ENCODE measurements at places on chromosomes 5 and 9. TPM values are rescaled to one million over a fixed set of nuclear protein-coding genes. Genes with fewer than 3 reads are reported as not detected.

Gene NLN
- 35.5 TPM for total RNA-seq

Gene OTP
- not detected for total RNA-seq

DNA sequence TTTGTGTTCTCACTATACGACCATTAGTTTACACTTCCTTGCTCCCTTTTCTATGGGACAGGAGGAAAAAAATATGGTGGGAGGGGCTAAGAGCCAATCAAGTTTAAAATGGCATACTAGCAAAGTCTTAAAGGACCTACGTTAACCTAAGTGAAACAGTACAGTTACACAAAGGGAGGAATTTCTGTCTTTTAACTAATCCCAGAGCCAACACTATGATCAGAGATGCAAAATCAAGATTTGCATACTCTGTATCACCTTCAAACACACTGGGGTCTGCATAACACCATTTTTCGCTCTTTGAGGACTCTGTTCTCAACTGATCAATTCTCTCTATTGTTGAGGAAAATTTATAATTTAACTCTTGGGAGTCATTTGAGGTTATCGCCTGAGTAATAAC is 49.8 kb downstream of the ALDH1A1 start:
- H3K4me3 ChIP-seq: no peak overlapping the region
- no peaks in the 10 kb centered on the region for H3K4me1 ChIP-seq
- H3K27ac ChIP-seq: no peak overlapping the region
- peaks cover 7% of the 10 kb centered on the region for H3K27me3 ChIP-seq
- no peaks in the 10 kb centered on the region for H3K36me3 ChIP-seq
- DNase-seq: no peak

GRCh38 chr5:36943584-36943983 is 67.0 kb downstream of the NIPBL start:
- peaks cover 55% of the 10 kb centered on the region for H3K4me1 ChIP-seq
- no peak overlapping the region for H3K4me3 ChIP-seq
- no peaks in the 10 kb centered on the region for H3K27me3 ChIP-seq
- no peak overlapping the region for H3K27ac ChIP-seq
- no peak for DNase-seq

Gene PCDHGB2
- total RNA-seq: not detected

GRCh38 chr5:172412724-172413286 is 41.5 kb downstream of the SH3PXD2B start:
- H3K27me3 ChIP-seq: peaks cover 4% of the 10 kb centered on the region
- H3K36me3 ChIP-seq: no peaks in the 10 kb centered on the region
- H3K4me3 ChIP-seq: no peak overlapping the region
- H3K4me1 ChIP-seq: peaks cover 25% of the 10 kb centered on the region
- peak; percentile 26 for DNase-seq
- H3K27ac ChIP-seq: no peak overlapping the region

DNA sequence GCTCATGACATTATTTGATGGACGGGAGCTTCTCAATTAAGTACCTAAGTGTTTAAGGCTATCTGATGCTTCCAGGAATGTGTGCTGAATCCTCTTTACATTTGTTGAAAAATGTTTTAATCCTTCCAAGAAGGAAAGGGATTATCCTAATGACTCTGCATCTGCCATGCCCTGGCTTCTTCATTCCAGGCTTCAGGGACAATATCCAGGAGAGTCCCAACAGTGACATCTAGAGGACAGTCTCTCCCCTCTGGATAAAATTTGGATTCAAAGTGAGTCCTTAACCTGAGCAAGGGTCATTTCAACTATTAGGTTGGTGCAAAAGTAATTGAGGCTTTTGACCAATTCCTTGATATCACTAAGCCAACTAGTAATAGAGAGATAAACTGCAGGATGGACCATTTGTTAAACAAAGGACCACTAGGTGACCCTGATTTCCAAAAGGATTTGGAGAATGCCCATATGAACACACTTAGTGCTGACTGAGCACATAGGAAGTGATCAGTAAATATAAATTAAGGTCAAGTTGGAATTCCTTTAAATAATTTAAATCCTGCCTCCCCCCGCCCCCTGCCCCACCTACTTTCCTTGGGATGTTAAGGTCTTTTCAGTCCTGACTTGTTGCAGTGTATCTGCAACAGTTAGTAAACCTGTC is 19.1 kb downstream of the TNFSF8 start:
- H3K27me3 ChIP-seq: no peaks in the 10 kb centered on the region
- no peak for DNase-seq
- no peak overlapping the region for H3K4me3 ChIP-seq
- H3K36me3 ChIP-seq: peaks cover 62% of the 10 kb centered on the region

- H3K27ac ChIP-seq: no peak overlapping the region
- H3K4me3 ChIP-seq: no peak overlapping the region
- H3K27me3 ChIP-seq: peaks cover 11% of the 10 kb centered on the region
- H3K4me1 ChIP-seq: no peaks in the 10 kb centered on the region
- DNase-seq: no peak
Measured at GRCh38 chr9:2257248-2257929, 242.2 kb downstream of the SMARCA2 start.

Gene SEPTIN8
- total RNA-seq: 29.2 TPM

DNA sequence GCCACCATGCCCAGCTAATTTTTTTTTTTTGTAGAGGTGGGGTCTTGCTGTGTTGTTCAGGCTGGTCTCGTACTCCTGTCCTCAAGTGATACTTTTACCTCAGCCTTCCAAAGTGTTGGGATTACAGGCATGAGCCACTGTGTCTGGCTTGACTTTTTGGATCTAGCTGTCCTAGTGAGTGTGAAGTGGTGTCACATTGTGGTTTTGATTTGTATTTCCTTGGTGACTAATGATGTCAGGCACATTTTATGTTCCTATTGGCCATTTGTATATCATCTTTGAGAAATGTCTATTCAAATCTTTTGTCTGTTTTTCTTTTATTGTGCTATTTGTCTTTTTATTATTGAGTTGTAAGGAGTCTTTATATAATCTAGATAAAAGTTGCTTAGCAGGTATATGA is 53.5 kb upstream of the MCCC2 start:
- no peaks in the 10 kb centered on the region for H3K27me3 ChIP-seq
- peaks cover 44% of the 10 kb centered on the region for H3K36me3 ChIP-seq
- no peak overlapping the region for H3K27ac ChIP-seq
- H3K4me3 ChIP-seq: no peak overlapping the region
- peaks cover 11% of the 10 kb centered on the region for H3K4me1 ChIP-seq

Gene WNK2
- total RNA-seq: 5.2 TPM

DNA sequence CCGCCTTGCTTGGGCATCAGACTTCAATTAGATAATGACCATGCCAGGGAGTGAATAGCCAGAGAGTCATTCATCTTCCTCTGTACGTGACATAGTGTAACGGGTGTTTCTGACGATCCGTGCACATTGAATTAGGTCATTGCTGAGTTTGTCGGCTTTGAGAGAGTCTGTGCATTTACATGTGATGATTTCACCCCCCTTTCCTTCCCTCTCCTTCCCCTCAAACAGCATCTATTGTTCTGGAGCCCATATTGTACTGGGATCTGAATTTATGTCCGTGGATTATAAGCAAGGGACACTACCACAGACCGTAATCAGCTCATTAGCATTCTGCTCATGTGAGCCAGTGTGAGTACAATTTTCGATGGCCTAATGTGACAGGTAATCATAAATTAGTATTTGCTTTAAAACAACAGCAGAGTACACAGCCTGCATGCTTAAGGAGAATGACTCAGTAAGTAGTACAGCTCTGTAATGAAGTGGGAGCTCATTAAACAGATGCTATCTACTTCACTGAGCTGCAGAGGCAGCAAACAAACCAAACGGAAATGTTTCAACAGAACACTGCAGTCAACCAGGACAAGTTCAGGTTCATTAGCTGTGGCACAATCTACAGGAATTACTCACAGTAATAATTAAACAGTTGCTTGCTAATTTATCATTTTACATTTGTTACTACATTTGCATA is 302.1 kb downstream of the CSNK1G3 start:
- no peaks in the 10 kb centered on the region for H3K36me3 ChIP-seq
- no peaks in the 10 kb centered on the region for H3K4me1 ChIP-seq

Gene TMEM174
- not detected for total RNA-seq

Measured in activated naive CD4-positive, alpha-beta T cell treated with anti-CD3 and anti-CD28 coated beads for 36 hours (primary cell).